Pulmonary artery endothelial cell (primary cell): ENCODE measurements at places on chromosomes 12 and 14.

GRCh38 chr14:61360796-61361525, 39.6 kb downstream of the PRKCH start:
- no peak for DNase-seq

DNA sequence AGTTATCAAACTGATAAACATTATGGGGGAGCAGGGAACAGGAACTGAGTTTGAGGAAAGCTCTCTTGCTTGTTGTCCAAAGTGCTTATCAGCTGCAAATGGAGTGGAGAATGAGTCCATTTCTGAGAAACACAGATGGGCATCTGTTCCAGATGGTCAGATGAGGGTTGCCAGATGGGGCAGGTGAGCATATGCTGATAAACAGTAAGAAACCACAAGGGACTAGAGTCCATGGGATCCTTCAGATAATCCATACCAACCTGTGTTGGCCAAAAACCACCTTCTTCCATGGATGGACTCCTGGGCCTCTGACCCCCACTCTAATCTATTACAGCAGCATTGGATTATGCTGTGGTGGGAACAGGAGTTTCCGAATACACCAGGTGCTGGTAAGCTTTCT, 38.3 kb downstream of the GNS start:
- no peak for DNase-seq

GRCh38 chr12:3727877-3728632, 24.9 kb downstream of the CRACR2A start:
- no peak for DNase-seq

GRCh38 chr14:99318091-99318958, 46.3 kb upstream of the BCL11B start:
- no peak for DNase-seq

GRCh38 chr12:66035288-66035966, 95.1 kb downstream of the LLPH start:
- DNase-seq, result peak; percentile 17

GRCh38 chr14:94009767-94010166, 12.7 kb downstream of the CCDC197 start:
- DNase-seq, result no peak

GRCh38 chr12:124929649-124930419, 15.4 kb upstream of the UBC start:
- DNase-seq, result no peak

- DNase-seq, result no peak
Measured at GRCh38 chr12:82366197-82366596, 7.9 kb downstream of the METTL25 start.

GRCh38 chr12:9969673-9970072, 1.5 kb upstream of the CLEC12A start:
- DNase-seq, result no peak

GRCh38 chr12:26701604-26702215, 131.3 kb downstream of the ITPR2 start:
- no peak for DNase-seq

DNA sequence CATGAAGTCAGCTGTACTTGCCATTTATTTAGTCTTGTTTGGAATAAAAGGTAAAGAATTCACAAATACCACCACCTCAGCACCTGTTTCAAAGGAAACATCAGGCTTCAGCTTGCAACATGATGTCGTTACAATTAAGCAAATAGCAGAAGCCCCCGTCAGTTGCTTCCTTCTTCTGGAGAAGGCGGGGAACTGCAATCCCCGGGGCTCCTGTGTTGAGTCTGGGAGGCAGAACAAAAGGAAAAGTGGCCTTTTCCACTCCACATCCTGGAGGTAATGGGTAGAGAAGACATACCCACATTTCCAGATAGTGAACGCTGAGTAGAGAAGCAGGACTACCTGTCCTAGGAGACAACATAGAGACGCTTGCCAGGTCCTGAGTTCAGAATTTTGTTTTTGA, 92.8 kb downstream of the DNAH10 start:
- DNase-seq, result no peak

DNA sequence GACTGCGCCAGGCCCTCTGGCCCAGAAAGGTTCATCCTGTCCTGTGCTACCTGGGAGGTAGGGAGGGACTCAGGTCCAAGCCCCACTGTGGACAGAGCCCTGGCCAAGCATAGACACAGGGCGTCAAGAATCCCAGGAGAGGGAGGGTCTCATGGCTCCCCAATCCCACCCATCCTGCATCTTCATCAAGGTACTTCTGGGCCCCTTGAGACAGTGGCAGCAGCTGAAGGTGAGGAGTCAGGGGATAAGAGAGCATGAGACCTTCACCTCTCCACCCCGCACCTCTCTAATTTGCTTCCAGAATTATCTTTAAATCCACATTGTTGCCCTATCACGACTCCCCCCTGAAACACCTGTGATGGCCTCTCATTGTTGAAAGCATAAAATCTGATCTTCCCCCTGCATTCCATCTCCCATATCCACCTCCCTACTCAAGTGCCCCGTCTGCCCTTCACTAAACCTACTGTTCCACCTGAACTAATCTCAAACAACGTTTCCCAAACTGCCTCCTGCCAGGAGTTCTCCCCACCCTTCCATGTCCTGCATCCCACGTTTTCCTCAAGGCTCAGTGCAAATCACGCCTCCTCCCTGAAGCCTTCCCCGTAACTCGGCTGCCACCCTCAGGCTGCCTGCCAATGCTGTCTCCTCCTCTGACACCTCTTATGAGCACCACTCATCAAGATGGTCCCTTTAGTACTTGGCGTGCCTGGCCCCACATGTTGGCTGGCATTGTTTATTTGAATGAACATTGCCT, 27.1 kb downstream of the KRT18 start:
- no peak for DNase-seq

GRCh38 chr14:54322246-54322645, 74.6 kb upstream of the CDKN3 start:
- no peak for DNase-seq

DNA sequence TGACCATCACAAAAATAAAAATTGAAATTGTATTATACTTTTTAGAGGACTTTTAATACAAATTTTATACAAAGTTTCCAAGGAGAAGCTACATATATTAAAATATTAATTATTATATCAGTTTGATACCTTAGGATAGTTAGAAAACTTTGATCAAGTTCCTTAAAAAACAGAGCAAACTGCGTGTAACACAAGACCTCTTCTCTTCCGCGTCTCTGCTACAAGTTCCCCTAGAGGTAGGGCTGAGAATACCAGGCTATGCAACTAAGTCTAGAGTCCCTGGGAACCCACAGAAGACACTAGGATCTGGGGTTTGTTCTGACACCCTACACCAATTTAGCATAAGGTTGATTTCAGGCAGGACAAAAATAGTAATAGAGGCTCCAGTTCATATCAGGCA, 319.0 kb downstream of the FOXG1 start:
- DNase-seq, result no peak

GRCh38 chr12:68871921-68872320, 61.0 kb downstream of the CPM start:
- no peak for DNase-seq

GRCh38 chr12:124883263-124884130, 19.8 kb upstream of the SCARB1 start:
- DNase-seq, result no peak

DNA sequence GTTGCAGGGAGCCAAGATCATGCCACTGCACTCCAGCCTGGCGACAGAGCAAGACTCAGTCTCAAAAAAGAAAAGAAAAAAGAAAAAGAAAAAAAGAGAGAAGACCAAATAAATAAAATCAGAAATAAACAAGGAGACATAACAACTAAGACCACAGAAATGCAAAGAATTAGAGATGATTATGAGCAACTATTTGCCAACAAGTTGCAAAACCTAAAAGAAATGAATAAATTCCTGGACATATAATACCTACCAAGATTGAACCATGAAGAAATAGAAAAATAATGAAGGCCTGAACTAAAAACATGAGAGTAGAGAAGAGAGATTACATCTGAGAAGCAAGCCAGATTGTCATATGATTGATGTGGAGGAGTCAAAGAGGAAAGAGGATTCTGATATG, 17.6 kb upstream of the EPS8 start:
- DNase-seq, result no peak

DNA sequence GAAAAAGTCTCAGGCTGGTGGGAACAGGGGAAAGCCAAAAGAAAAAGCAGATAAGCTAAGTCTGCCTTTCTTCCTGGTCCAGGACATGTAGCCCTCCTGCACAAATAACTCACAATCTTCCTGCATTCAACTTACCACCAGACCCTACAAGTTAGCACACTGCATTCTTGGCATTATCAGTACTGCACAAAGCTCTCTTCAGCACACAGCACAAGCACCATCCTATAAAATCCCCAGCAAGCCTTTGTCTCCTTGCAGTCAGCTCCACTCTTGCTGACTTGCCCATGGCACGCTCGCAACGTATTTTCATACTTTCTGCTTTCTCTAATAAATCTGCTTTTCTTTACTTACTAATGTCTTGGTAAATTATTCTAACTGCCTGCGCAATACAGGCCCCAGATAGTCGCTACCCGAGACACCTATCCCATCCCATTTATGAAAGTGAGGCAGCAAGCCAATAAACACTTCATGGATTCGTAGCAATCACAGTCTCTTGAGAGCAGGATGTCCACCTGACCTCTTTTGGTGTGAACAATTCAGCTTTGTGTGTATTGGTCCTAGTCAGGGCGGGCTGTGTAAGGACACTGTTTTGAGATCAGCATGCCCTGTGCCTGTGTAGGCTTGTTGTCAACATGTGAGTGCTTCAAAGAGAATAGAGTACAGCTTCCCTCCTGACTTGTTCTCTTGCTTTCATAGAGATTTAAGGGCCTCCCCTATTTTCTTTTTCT, 49.0 kb downstream of the TMEM117 start:
- DNase-seq, result no peak

DNA sequence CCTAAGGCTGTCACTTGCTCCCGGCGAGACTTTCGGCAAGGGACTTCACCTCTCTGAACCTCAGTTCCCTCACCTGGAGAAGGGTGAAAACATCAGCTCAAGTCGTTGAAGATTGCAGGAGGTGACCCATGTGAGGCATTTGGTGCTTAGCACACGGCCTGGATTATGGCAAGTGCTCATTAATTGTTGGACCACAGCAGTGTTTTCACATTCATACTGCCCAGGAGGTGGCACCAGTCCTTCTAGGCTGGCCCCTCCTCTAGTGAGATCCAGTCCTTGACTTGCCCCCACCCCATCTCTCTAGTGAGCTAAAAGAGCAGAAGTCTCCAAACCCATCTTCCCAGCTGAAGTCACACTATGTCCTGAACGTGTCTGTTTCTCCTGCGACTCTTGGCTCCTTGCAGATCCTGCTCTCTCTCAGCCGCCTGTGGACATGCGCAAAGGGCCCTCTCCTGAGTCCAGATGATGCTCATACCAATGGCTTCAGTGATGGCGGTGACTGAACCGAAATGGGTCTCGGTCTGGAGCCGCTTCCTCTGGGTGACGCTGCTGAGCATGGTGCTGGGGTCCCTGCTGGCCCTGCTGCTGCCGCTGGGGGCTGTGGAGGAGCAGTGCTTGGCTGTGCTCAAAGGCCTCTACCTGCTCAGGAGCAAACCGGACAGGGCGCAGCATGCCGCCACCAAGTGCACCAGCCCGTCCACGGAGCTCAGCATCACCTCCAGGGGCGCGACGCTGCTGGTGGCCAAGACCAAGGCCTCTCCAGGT, 1.6 kb downstream of the FICD start:
- no peak for DNase-seq

GRCh38 chr14:70006699-70007098, 127.5 kb downstream of the SMOC1 start:
- no peak for DNase-seq

DNA sequence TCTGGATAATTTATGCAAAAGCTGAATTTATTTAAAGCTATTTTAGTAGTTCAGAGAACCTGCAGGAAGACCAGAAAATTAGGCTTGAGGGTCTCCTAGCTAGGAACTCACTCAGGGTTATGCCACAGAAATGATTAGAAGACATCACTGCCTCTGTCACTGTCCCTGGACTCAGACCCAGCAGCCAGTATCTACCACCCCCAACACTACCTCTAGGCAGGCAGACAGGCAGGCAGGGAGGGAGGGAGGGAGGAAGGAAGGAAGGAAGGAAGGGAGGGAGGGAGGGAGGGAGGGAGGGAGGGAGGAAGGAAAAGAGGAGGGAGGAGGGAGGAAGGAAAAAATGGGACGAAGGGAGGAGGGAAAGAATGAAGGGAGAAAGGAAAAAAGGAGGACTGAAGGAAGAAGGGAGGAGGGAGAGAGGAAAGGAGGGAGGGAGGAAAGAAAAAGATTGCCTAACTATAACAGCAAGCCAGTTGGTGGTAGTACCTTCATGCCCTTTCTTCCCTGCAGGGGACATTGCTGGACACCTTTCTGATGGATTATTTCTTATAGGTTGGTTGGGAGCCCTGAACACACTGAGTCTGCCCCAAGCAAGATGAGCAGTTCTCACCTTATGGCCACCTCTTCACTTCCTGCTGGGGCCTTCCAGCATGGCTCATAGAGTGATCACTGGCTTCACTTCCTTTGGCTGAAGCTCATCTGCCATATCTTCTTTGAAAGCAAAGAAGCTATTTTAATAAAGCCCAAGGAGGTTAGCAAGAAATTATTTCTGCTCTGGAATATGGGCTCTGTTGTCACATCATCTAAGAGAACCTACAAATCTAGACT, 49.7 kb downstream of the KICS2 start:
- DNase-seq, result no peak

- no peak for DNase-seq
Measured at GRCh38 chr12:128600886-128601285, 222.9 kb downstream of the SLC15A4 start.
